ENCODE measurements at places on chromosomes 6 and 20.
A peak's percentile ranks its signal among the peaks of the same experiment; 100 is the strongest.

GRCh38 chr6:138546733-138547185, 47.5 kb upstream of the NHSL1 start:
- no peak for DNase-seq

DNA sequence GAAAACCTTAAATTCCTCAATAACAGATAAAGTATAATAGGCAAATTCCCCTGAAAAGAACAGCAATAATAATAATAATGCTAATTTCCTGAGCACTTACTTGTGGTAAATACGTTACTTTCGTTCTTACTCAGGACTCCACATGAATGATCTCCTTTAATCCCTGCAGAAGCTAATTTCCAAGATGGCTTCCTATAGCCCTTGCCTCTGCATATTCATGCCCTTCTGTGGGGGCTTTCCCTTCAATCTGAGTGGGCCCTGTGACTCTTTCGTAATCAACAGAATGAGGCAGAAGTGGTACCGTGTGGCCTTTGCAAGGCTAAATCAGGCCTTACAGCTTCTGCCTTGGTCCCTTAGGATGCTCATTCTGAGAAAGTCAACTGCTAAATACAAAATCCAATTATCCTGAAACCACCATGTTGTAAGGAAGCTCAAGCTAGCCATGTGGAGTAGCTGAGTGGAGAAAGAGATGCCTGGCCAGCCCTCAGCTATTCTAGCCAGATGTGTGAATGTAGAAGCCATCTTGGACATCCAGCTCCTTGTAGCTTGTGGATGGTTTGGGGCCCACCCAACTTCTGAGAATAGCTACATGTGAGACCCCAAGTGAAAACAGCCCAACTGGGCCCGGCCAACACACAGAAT, 50.5 kb downstream of the MCUR1 start:
- no peak for DNase-seq

DNA sequence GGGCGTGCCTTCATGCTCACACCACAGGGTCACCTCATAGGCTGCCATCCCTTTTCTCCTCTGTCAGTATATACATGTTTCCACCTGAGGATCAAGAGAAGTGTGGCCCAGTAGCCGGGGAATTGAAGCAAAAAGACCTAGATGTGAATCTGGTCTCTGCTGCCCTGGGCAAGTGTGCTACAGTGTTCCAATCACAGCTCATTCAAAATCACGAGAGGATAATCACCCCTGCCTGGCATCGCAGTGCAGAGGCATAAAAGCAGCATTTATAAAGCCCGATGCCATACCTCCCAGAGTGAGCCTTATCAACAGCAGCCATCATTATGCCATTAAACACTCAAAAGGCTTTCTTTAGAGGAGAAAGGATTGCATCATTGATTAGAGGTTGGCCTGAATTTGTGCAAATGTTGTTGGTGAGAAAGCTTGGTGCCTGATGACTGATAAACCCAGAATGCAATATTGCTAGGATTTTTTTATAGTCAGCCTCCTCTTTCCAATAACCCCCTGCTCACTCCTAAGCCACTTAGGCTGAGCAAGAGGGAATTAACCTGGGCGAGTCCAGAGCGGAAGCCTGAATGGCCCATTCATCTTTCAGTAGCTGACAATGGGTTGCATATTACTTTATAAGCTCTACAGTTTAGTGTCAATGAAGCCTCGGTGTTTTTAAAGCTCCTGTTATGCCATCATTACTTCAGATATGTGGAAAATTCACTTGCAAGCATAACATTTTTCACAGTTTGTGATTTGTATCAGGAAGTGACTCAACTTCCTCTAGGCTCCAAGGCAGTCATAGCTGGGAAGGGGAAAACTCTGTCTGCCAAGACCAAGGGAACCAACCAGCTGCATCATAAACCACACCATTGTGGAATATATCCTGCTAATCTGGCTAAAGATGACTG, 92.5 kb upstream of the NXT1 start:
- no peak for DNase-seq

DNA sequence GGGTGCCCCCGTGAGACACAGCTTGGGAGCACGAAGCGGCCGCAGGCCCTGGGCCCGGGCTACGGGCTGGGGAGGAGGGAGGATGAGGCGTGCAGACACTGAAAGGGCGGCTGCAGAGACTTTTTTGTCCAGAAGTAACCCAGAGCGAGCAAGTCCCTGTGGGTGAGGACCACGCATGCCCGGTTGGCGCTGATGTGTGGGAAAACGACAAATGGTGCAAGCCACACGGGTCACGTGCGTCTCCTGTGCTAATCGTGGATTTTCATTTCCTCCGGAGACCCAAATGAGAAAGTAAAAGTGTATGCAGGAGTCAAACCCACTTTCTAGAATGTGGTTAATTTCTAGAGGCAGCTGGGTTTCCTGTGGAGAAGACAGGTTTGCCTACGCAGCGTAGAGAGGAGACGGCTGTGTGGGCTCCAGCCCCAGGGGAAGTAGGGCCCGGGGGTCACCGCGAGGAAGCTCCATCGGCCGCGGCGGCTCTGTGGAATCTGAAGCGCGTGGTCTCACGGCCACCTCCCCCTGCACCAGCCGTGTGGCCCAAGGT, 19.0 kb downstream of the DLL1 start:
- peak; percentile 36 for DNase-seq

Measured in activated naive CD4-positive, alpha-beta T cell (primary cell).